ENCODE measurements at places on chromosomes 2 and 18.

DNA sequence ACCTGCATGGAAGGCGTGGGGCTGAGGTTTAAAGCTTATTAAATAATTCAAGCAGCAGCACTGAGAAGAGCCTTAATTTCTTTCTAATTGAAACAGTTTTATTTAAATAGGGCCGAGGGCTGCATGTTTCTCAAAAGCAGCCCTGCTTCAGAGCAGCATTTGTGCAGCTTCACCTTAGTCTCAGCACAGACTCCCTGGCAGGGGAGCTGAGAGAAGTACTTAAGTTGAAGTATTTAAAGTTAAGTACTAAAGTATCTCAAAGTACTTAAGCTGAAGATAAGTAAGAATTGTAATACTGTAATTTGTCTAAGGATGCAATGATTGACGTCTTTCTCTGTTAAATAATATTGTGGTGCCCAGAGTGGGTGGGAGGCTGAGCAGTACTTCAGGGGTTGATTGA is 31.4 kb downstream of the IMPA2 start:
- no peak for DNase-seq

DNA sequence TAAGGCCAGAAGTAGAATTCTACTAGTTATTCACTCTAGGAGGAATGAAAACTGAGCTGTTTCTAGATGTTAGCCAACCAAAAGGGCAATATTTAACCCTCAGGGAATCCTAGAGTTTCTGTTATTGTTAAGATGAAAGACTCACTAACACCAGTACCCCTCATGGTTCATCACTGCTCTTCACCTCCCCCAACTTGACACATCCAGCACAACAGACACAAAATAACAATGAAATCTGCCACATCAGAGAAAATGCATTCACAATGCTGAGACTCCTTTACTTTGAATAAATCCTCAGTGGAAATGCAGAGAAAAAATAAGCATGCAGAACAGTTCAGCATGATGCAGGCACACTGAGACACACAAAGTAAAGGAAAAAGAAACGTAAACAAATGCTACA is 111.3 kb downstream of the RIF1 start:
- DNase-seq, result no peak

GRCh38 chr2:127759931-127760330 is 51.0 kb downstream of the WDR33 start:
- DNase-seq, result no peak

- DNase-seq, result no peak
Measured at GRCh38 chr2:218885981-218886947, 5.6 kb downstream of the WNT10A start.

DNA sequence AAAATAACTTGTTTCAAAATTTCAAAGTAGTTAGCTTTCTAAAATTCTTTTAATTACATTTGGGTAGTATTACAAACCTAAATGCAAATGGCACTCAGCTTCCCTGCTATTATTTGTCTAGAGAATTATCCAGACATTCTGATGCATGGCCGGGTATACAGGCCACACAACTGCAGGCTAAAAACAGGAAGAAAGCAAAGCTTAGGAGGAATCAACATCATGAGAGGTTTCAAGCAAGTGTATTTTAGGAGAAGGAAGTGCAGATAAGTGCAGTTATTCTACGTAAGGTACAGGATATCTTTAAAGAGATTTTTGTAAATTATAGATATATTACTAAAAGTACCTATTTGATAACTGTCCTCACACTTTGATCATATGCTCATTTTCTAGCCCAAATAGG is 46.8 kb upstream of the RNU4ATAC start:
- DNase-seq, result no peak

- no peak for DNase-seq
Measured at GRCh38 chr2:150234787-150235446, 252.6 kb downstream of the RND3 start.

DNA sequence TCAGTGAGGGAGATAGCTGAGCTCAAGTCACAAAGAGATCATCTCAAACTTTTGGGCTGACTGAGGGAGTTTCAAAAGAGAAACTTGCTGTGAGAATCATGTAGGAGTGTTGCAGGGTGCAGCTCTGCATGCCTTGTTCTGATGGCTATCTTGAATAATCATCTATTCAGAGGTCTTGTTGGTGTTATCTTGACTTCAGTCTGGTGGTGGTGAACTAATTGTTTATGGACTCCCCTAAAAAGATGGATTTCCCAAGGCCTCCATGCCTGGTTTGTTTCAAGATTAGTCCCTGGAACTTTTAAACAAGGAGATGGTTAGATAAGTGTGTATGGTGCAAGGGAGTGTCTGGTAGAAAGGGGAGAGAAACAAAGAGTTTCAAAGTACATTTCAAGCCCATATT is 29.8 kb downstream of the SLC39A6 start:
- no peak for DNase-seq

GRCh38 chr2:28601616-28602015 is 105.8 kb downstream of the PLB1 start:
- DNase-seq, result no peak

GRCh38 chr2:169690958-169691357 is 3.2 kb downstream of the CFAP210 start:
- no peak for DNase-seq

DNA sequence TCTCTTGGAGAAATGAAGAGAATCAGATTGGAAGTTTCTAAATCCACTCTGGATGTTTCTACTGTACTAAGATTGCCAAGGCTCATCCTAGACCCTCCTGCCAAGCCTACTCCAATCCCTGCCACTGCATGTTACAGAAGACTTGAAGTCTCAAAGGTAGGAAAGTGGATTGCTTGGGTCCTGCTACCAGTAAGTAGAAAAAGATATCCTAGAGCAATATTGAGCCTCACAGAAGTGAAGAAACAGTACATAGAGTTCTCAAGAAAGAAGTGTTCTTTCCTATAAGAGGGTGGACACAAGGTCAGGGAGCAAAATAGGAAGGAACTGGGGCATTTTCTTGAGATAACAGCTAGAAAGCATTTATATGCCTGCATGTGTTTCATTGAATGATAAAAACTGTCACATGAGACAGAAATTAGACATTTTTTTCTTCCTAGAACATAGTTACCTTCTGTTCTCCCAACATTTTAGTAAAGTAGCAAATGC is 232.9 kb downstream of the RBM43 start:
- DNase-seq, result no peak

DNA sequence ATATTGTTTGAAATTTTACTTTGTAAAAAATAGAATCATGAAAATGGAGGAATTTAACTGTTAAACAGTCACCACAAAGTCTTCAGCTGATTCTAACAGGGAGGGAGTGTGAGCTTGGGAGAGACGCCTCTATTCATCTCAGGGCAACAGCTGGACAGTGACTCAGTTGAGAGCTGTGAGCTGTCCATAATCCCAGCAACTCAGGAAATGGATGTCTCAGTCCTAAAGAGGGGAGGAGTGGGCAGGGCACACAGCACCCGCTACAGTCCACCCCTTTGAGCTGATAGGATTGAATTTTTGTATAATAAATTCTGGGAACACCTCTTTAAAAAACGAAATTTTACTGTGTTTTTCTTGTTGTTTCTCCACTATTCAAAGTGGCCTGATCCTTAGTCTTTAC is 255.1 kb upstream of the THUMPD2 start:
- no peak for DNase-seq

- no peak for DNase-seq
Measured at GRCh38 chr2:218716070-218716469, 5.4 kb downstream of the TTLL4 start.

- DNase-seq, result no peak
Measured at GRCh38 chr18:76335859-76336640, 159.0 kb downstream of the ZNF516 start.

DNA sequence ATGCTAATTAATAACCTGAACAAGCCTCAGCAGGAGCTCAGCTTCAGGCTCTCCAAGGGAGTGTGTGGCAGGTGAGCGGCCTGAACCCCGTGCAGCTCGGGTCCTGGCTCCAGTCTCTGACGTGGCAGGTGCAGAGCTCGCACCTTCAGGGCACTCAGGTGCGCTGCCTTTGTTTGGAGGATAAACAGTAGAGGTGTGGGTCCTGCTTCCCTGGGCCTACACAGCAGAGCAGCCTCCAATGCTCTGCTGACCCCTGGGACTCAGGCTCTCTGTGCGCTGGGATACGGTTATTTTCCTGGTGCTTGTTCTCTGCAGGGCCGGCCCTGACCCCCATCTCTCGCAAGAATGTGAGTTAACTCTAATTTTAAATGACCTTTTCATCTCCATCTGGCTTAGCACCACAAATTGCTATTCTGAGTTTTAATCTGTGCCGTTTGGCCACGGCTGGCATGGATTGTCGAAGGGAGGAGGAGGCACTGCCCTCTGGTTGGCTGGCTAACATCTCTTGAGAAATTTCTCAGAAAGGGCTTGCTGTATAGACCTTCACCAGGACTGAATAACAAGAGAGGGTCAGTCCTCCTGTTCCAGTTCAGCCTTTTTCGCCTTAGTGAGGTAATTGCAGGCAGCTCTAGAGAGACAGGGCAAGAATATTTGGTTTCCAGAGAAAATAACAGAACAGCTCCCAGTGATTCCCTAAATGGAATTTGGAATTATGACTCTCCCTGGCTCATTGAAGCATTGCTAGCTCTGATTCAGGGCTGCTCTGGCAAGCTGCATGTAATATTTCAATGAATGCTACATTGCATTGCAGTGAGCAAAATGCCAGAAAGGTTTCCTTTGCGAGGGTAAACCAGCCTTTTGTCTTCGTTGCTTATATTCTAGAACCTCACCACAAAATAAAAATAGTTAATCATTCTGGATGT is 161.8 kb downstream of the DCDC2C start:
- DNase-seq, result no peak

DNA sequence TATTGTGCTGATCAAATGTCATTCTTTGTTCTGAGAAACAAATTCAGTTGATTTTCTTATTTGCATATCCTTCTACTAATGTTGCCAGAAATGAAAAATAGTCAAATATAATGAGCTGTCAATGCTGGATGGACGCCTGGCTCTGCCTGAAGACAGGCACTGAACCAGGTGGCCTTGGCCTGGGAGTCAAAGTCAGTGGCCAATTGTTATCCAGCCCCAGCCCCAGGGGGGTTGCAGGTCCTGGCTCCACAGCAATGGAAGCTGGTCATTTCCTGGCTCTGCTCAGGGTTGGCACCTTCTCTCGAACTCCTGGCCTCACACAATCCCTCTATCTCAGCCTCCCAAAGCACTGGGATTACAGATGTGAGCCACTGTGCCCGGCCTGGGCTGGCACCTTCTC is 176.8 kb upstream of the GLI2 start:
- no peak for DNase-seq

DNA sequence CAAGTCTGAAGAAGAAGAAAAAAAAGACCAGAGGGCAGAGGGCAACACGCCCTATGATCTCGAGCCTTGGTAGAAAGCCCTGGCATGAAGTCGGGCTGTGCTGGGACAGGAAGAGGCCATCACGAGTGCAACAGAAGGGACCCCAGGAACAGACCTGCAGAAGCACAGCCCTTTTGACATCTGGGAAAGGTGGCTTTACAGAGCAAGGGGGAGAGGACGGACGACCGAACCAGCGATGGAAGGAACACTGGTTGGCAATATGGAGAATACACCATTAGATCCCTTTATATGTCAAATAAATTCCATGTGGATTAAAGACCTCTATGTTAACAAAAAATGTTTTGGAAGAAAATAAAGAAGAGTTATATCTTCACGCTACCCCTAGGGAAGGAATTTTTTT is 10.7 kb downstream of the KIF1A start:
- DNase-seq, result no peak

DNA sequence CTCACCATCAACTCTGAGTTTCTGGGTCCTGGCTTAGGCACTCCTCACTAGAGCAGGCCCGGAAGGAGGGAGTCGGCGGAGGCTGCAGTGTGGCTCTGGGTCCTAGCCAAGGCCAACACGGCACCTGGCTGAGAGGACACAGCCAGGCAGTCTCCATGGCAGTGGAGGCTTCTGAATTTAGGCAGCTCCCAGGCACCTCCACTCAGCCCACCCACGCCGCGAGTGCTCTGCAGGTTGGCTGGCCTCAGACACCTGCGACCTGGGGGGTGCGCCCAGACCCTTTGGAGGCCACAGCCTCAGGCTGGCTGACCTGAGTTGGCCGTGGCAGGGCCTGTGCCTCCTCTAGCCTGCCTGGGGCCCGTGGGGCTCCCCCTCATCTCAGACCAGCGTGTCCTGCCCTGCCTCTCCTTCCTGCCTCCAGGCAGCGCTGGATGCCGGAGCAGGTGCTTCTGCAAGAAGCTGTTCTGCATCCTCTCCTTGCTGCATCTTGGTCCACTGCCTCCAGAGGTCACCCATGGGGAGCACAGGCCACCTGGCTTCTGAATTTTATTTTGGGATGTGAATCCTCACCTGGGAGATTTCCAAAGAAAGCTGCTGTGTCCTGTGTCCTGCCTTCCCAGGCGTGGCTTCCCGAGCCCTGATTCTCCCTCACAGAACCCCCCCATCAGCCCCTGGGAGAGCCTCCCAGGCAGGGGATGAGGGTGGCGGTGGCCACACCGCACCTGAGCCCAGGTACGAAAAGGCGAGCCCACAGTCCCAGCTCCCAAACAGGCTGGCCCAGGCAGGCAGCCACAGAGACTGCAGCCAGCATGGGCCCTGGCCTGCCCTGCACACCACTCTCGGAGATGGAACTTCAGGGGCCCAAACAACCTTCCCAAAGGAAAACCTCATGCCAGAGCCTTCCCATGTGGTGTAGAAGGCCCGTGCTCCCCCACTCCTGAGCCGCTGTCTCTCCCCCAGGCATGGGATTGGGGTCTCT is 23.4 kb downstream of the AQP12A start:
- DNase-seq, result peak; percentile 26

- DNase-seq, result no peak
Measured at GRCh38 chr2:139067072-139067471, 286.9 kb upstream of the NXPH2 start.

DNA sequence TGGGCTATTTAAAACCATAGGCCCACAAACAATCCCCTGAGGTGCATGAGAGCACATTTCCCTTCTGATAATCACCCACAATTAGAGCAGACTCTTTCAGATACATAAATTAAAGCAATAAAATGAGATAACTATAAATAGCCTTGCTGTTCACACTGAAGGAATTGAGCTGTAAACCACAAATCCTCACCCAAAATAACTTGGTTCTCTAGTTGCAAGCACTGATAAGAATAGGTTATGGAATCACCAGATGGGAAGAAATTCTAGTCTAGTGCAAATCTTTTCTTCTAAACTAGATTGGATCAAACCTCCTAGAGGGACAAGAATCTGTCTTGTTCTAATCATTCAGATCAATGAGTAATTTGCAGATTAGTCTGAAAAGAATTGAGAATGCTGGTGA is 64.6 kb downstream of the NAB1 start:
- DNase-seq, result no peak

DNA sequence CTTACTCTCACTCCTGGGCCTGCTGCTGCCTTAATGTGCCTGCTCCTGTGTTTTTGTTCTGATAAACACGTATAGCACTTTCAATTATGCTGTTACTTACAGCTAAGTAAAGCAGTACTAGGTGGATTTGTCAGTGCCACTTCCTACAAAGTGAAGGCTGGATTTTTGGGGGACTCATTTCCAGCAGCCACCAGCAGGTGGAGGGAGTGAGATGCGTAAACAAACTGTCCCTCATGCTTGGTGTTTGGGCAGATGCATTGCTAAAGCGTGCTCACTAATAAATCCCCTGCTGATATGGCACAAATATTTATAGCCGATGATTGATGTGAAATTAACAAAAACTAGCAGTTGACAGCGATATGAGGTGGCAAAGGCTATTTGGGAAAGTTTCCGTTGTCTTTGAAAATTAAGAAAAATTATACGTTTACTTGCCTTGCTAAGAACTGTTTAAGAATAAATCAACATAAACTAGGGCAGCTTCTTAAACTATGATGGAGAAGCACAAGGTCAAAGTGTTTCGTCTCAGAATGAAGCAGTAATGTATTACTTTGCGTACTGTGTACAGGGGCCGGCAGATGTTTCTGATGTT is 101.7 kb downstream of the AGAP1 start:
- DNase-seq, result peak; percentile 86
